Ovary (tissue), 10 donors: ENCODE measurements at places on chromosomes 6 and 20.

- H3K4me1 ChIP-seq = no peaks in the 10 kb centered on the region
- no peak overlapping the region for H3K4me3 ChIP-seq
- no peaks in the 10 kb centered on the region for H3K27me3 ChIP-seq
Observed at GRCh38 chr6:157791450-157791849, 31.6 kb upstream of the SNX9 start.

DNA sequence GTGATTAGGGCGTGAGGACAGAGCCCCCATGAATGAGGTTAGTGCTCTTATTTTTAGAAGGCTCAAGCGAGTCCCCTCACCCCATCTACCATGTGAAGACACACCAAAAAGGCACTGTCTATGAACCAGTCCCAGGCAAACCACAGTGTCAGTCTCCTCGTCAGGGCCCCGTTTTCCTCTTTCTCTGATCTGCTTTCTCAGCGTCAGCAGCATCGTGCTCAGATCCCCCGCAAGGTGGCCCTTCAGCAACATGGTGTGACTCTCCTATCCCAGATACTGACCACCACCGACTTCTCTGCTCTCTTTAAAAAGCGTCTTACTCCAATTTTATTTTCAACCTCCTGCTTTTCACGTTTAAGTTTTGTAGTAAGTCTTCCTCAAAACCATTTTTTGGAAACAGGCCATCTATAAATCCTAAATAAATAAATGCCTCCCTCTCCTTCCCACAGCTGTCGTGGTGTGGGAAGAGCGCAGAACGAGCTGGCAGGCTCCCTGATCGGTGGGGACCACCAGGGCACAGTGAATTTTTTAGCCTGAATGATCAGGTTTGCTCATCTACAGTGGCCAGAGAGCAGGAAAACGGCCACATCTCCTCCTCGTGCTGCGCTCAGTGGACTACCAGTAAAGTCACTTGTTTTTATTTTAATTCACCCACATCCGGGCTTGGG lies 113.1 kb downstream of the BMP7 start:
- no peaks in the 10 kb centered on the region for H3K36me3 ChIP-seq
- no peak overlapping the region for H3K4me3 ChIP-seq
- H3K4me1 ChIP-seq = no peaks in the 10 kb centered on the region
- H3K27me3 ChIP-seq = no peaks in the 10 kb centered on the region
- no peak overlapping the region for H3K27ac ChIP-seq

- H3K4me1 ChIP-seq = no peaks in the 10 kb centered on the region
- H3K4me3 ChIP-seq = no peak overlapping the region
- no peaks in the 10 kb centered on the region for H3K36me3 ChIP-seq
- H3K27ac ChIP-seq = no peak overlapping the region
- H3K27me3 ChIP-seq = no peaks in the 10 kb centered on the region
Observed at GRCh38 chr20:11521476-11522365, 396.0 kb upstream of the BTBD3 start.

DNA sequence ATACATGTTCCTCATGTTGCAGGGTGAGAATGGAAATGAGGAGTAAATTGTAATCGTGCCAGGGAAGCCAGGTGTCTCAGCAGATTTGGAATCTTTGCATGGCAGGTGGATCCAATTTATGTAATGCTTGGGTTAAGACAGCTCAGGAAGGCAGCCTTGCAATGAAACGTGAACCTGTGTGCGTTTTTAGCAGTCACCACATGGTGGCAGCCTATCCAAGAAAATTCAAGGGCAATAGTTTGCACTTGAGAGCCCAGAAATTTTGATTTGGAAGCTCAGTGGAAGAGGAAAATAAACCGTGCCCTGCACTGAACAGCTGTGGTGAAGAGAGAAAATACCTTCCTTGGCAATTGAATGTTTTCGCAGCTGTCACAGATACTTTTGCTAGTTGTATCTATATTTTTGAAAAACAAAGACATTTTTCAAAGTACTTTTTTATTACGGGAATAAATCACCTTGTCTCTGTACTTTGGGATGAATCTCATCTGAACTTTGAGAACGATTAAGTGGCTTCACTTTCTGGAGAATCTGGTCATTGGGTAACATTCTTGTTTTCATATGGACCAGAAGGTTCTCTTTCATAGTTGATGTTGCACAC lies 26.5 kb downstream of the MTHFD1L start:
- peak overlapping the region; percentile 14 for H3K27ac ChIP-seq
- peaks cover 9% of the 10 kb centered on the region for H3K4me1 ChIP-seq
- peak; percentile 84 for DNase-seq
- no peaks in the 10 kb centered on the region for H3K36me3 ChIP-seq
- no peak overlapping the region for H3K4me3 ChIP-seq

- peaks cover 2% of the 10 kb centered on the region for H3K4me1 ChIP-seq
- H3K4me3 ChIP-seq = no peak overlapping the region
- H3K27ac ChIP-seq = no peak overlapping the region
- H3K27me3 ChIP-seq = no peaks in the 10 kb centered on the region
- no peaks in the 10 kb centered on the region for H3K36me3 ChIP-seq
- DNase-seq = no peak
Observed at GRCh38 chr6:1865585-1865984, 255.9 kb downstream of the FOXC1 start.

DNA sequence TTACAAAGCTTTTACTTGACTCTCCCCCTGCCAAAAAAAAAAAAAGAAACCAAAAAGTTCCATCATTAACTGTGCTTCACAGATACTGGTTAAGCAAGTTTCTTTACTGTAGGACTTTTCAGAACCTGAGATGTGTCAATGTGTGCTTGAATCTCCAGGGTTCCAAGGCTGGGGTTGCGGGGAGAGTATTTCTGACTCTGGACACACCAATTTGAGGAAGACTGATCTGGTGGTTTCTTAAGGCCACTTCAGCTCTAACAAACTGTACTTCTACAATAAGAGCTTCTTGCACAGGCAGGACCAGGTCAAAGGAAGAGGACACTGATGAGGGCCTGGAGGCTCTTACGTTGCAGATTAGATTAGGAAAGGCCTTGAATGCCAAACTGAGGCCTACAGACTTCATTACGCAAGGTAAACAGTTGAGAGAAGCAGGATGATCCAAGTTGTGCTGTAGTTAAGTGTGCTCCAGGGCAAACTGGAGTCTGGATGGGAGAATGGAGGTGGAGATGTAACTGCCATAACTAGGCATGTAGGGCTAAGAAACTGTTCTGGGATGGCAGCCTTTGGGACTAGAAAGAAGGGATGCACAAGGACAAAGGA lies 24.4 kb downstream of the COMMD7 start:
- no peak overlapping the region for H3K27ac ChIP-seq
- H3K4me3 ChIP-seq = no peak overlapping the region
- no peaks in the 10 kb centered on the region for H3K36me3 ChIP-seq
- no peaks in the 10 kb centered on the region for H3K4me1 ChIP-seq
- DNase-seq = no peak
- H3K27me3 ChIP-seq = no peaks in the 10 kb centered on the region

DNA sequence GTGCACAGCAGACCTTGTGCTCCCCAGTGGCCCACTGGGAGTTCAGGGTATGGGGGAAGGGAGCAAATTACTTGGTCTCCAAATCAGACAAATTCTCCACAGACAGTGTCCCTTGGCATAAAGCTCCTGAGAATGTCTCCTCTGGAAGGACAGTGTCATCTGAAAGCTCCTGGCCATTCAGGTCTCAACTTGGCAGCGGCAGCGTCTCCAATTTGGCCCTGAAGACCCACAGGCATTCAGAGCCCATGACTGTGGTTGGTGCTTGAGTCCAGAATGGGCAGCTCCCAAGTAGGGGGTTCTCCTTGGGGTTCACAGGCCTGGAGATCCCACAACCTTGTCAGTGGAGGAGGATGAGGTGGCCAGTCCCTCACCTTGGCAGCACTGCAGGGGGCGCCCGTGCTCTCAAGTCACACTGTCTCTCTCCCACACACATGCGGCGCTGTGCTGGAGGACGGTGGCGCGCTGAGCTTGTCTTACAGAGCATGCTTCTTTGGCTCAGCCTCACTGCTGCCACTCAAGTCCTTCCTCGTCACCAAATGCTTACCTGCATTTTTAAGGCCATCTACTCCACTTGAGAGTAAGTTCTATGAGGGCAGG lies 20.7 kb downstream of the DYNLRB1 start:
- H3K27me3 ChIP-seq = no peaks in the 10 kb centered on the region
- no peak overlapping the region for H3K4me3 ChIP-seq
- DNase-seq = no peak

- peaks cover 2% of the 10 kb centered on the region for H3K4me1 ChIP-seq
- DNase-seq = no peak
- no peaks in the 10 kb centered on the region for H3K27me3 ChIP-seq
- no peaks in the 10 kb centered on the region for H3K36me3 ChIP-seq
- H3K4me3 ChIP-seq = no peak overlapping the region
Observed at GRCh38 chr6:53461041-53461656, 83.8 kb downstream of the GCLC start.
